ENCODE measurements at places on chromosomes 1 and 21. TPM values are rescaled to one million over a fixed set of nuclear protein-coding genes. Genes with fewer than 3 reads are reported as not detected.

Gene CFAP107
- not detected for polyA plus RNA-seq

Gene CATSPER4
- not detected for polyA plus RNA-seq

Gene TOMM40L
- 15.3 TPM for polyA plus RNA-seq

Gene WNT2B
- 0.21 TPM for polyA plus RNA-seq

Gene OR2L3
- polyA plus RNA-seq, result not detected

Gene RRP15
- 21.4 TPM for polyA plus RNA-seq

Measured in foreskin keratinocyte (primary cell).